ENCODE measurements at places on chromosomes 6 and 20.

DNA sequence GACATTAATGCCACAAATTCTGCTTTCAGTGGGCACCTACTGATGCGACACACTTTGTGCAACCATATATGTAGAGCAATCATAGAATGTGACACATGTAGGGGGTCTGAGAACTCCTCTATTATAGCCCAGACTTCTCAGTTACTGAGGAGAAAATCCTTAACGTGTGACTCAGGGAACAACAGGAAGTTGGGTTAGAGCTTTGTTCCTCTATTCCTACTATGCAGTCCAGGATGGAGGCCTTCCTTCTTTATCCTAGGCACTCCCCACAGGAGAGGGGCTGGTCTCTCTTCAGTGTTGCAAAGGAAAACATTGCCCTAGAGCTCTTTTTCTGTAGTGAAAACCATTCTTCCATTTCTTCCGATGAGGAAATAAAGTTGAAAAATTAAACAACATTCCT, 39.6 kb upstream of the RCAN2 start:
- DNase-seq = no peak

GRCh38 chr20:31570021-31570463, 35.0 kb upstream of the ID1 start:
- DNase-seq = no peak

DNA sequence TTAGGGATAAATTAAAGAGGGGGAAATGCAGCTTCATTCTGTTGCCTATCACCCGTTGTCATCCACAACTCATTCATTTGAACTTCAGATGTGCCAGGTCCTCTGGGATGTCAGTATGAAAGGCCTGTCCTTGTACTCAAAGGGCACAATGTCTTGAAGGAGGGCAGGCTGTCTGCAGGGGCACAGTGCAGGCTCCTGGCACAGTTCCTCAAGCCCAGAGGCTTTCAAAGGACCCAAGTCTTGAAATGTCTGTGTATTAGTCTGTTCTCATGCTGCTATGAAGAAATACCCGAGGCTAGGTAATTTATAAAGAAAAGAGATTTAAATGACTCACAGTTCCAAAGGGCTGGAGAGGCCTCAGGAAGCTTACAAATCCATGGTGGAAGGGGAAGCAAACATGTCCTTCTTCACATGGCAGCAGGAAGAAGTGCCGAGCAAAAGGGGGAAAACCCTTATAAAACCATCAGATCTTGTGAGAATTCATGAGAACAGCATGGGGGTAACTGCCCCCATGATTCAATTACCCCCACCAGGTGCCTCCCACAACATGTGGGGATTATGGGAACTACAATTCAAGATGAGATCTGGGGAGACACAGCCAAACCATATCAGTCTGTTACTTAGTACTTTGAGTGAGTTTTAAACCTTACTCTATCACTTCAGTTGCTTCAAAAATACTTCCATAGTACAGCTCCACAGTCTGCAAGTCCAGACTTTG, 9.4 kb downstream of the SNX9 start:
- DNase-seq = no peak

GRCh38 chr6:150928882-150929281, 63.4 kb downstream of the MTHFD1L start:
- DNase-seq = no peak

DNA sequence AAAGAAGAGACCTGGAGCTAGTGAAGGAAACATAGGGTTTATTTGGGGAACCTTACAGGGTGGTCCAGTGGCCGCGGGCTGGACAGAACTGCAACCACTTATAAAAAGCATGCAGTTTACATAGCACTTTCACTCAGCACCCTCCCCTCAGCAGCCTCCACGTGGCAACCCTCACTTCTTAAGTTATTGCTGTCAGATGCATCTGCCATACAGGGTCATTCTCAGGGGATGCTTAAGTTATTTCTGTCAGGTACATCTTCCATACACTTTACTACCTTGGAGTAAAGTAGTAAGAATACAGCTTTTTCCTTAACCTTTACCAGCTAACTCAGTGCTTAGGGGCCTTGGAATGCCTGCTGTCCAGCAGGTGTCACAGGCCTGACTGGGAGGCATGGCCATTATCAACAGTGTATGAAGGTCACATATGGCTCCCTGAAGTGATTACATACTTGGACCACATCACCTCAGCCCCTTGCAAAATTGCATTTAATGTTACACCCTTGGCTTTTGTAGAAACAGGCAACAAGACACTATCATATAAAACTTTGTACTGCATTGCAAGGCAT, 2.0 kb upstream of the NOL7 start:
- no peak for DNase-seq

DNA sequence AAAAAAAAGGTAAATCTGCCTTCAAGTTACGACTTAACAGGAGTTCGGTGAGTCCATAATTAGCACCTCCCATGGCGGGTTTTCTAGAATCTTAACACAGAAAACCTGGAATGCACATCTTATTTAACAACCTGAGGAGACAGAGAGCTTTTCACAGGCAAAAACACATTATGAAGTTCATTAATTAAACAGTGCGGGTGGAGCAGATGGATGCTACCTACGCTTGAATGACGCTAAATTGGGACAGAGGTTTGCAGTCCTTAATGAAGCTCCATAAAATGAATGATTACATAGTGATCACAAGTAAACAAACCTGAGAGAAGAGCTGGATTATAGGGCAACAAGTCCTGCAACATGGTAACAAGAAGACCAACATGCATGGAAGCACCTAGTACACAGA, 81.0 kb downstream of the INSM1 start:
- no peak for DNase-seq

GRCh38 chr20:63636752-63637628, 10.1 kb upstream of the GMEB2 start:
- no peak for DNase-seq

DNA sequence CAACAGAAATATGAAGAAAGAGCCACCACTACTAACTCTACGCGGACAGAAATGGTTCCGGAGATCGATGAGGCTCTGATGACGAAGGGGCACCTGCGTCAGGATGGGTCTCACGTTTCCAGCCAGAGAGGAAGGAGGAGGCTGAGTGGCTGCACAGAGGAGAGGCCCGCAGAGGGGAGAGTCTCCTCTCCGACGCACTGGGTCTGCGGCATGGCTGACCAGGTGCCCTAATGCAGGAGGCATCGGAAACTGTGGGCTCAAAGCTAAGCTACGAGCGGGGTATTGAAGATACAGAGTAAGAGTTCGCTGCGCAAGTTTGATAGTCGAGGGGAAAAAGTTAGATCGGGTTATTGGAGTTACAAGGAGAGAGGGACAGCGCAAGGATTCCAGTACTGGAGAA, 69.9 kb downstream of the TTLL2 start:
- DNase-seq = no peak

DNA sequence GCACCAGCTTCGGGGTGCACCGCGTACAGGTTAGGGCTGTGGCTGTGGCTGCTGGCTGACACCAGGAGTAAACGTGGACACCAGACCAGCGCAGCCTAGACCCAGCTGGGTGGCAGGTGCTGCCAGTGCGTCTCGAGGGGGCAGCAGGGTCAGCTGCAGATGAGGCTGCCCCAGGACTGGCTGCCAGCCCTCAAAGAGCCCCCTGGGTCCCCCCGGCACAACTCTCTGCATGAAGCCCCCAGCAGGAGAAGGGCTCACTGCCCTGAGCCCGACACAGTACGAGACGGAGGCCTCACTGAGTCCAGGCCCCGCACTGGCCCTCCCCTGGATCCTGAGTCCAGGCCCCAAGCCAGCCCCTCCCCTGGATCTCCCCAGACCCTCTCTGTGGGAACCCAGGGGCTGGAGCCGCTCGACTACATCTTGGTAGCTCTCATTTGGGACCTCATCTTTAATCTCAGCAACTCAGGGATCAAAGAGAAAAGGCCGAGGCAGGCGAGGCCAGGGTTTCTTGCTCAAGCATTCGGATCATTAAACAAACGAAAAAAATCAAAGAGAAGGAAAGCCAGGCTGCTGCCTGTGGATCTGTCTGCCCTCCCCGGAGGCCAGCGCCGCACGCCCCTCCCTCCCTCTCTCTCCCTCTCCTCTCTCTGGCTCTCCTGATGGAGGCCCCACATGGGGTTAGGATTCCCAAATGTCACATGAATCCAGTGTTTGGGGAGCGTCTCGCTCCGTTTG, 7.0 kb upstream of the NKAIN4 start:
- DNase-seq = no peak

- no peak for DNase-seq
These were observed 66.4 kb downstream of the LY86 start for GRCh38 chr6:6654599-6655575.
